ENCODE measurements at places on chromosomes 7 and 10.

- DNase-seq = no peak
These were observed 194.0 kb upstream of the PLPP4 start for GRCh38 chr10:120262857-120263547.

DNA sequence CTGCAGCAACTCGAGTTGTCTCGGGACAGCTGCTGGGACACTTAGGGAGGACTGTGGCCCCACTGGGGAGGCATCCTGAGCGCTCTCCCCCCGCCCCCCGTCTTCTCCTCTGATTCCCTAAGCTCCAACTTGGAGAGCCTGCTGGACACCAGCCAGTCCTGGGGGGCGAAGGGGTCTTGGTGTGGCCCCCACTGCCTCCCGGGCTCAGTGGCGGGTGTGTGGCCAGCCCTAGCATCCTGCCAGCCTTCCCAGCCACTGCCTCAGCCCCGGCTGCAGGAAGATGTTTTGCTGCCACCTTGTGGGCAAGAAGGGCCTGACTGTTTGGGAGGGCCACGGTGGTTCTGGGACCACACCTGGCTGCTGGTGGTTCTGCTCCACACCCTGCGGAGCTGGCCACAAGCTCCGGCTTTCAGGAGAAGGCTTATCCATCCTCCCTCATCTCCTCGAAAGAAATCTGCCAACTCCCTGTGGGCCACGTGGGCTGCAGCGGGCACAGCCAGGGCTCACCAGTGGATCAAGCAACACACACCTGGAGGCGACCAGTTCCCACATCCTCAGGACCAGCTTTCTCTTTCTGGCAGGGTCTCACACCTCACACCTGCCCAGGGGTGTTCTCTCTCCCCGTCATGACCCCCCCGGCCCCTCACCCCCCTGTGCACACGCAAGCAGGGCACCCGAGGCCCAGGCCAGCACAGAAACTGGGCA is 24.8 kb downstream of the AGAP3 start:
- DNase-seq = peak; percentile 80

DNA sequence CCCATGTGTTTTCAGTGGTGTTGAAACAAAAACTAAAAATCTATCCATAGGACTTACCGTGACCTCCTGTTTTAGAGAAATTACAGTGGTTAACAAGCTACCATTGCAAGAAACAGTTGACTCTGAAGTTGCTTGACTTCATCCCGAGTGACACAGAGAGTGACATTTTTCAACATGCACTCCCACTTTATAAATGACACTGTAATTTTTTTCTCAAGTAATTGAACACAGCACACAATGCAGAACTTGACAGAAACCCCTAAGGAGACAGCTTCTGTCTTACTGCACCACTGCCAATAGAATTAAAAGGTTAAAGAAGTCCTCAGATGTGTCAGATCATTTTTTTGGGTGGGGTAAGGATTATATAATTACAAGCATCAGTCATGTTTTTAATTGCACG is 246.1 kb downstream of the CELF2 start:
- DNase-seq = no peak

GRCh38 chr10:133030126-133030525 is 57.6 kb upstream of the ADGRA1 start:
- no peak for DNase-seq

DNA sequence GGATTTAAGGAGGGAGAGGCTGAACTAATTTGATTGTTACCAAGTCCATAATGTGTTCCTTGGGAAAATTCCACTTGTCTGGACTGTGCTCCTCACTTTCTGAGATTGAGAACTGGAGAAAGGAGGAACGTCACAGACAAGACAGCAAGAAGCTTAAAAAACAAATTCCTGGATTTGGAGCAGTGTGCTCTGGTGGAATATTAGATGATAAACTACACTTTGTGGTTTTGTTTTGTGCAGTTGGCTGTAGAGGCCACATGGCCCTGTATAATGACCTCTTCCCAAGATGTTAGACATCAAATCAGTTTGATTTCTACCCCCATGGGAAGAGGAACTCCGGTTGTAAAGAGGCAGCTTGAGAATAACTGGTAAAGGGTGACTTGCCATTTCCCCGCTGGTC is 421.3 kb upstream of the GALNT17 start:
- DNase-seq = no peak

DNA sequence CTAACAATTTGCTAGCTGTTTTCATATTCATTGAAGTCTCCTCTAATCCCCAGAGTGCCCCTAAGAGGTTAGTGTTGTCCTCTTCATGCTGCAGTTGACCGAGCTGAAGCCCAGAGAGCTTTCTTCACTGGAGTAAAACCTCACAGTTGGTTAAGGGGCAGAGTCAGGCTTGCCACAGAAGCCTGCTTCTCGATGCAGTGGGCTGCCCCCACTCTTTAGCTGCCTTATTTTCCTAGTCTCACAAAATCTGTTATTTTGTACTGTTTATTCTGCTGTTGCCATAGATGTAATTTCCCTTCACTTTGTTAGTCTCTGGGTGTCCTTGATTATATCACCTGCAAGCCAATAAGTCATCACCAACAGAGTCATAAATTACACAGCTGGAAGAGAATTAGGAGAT is 56.3 kb upstream of the ZPBP start:
- peak; percentile 60 for DNase-seq

DNA sequence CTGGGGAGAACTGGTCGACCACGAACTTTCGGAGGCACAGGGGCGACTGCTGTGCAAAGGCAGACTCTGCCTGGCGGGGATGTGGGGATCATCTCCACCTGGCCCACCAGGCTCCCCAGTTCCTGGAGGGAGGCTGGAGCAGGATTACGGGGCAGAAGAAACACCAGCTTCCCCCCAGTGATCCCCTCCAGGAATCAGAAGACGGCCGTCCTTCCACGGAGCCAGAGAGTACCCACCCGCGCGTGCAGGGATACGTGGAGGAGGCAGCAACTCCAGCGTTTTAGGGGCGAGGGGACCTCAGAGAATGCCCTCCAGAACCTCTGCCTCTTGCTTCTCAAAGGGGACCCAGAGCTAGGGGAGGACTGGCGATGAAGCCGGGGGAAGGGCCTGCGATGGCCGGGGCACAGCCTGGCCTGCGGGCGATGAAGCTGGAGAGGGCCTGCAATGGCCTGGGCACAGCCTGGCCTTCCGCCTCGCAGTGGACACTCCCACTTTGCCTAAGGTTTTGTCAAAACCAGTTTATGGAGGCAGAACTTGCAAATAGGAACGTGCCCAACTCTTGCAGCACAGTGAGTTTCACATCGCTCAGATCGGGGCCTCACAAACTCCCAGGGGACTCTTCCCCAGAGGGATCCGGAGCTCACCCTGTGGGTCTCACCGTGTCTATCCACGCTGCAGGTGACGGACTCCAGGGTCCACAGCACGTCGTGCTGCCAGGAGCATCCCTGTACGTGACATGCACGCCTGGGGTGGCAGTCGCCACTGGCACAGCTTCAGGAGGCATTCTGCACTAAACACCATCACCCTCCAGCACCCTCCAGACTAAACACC is 77.9 kb upstream of the PDGFA start:
- no peak for DNase-seq

DNA sequence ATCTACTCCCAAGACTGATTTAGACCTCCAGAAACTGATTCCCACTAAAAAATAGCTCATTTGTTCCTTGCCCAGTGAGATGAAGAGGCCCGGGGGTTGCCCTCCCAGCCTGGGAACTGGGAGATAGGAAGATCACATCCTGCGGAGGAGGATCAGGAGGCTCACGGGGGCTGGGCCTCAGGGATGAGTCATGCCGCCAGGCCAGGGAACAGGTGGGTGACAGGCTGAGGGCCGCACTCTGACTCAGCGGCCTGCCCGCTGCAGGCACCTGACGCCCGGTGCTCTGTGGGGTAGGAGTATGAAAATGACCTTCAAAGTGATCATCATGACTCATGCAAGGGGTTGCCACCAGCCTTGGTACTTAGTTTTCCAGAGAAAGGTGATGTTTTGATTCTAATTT is 104.5 kb upstream of the ZPBP start:
- no peak for DNase-seq

DNA sequence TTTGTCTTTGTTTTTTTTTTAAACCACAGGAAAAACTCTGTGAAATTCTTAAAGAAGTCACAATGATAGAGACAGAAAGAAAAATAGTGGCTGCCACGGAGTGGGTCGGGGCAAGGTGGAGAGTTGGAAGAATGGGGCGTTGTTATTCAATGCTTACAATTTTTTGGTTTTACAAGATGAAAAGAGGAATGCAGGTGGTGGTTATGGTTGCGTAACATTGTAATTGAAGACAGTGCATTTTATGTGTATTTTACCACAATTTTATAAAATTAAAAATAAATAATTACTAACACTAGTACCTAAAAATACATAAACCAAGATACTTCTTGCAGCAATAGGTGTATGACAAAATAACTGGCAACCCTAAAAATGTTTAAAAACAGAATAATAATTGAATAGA is 76.9 kb upstream of the VOPP1 start:
- DNase-seq = no peak

GRCh38 chr10:24306507-24306875 is 97.6 kb downstream of the KIAA1217 start:
- no peak for DNase-seq

DNA sequence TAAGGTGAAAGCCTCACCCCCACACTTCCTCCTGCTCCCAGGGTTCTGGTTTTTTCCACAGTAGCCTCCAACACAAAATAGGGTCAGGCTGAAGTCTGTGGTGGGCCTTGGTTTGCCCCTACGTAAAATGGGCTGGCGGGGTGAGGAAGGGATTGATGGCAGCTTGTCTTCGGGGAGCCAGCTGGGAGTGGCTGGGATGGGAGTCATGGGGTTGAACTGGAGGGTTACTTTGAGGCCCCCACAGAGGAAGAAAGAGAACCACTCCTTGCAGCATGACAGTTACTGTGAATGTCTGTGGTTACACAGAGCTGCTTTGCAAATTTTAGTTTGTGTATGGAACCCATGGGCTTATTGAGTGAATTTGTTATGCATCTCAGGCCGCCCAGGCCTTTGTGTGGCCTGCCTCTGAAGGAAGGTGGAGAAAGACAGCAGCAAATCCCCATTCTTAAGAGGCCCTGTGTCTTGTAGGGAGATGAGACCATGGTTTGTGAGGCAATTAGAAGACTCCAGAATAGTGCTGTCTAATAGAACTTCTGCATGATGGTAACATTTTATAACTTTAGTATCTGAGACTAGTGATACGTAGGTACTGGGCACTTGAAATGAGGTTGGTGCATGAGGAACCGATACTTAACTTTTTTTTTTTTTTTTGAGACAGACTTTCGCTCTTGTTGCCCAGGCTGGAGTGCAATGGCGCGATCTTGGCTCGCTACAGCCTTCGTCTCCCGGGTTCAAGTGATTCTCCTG is 8.1 kb downstream of the TRIM8 start:
- peak; percentile 76 for DNase-seq
